Stimulated activated CD8-positive, alpha-beta memory T cell treated with anti-CD3 and anti-CD28 coated beads, Interleukin-7, amount 100 ng/mL, for 1 hour (primary cell): ENCODE measurements at places on chromosomes 13 and 19.

GRCh38 chr13:24348797-24349515, 39.6 kb downstream of the C1QTNF9 start:
- no peak for DNase-seq

- DNase-seq = no peak
Observed at GRCh38 chr13:33751151-33751550, 66.8 kb upstream of the RFC3 start.

DNA sequence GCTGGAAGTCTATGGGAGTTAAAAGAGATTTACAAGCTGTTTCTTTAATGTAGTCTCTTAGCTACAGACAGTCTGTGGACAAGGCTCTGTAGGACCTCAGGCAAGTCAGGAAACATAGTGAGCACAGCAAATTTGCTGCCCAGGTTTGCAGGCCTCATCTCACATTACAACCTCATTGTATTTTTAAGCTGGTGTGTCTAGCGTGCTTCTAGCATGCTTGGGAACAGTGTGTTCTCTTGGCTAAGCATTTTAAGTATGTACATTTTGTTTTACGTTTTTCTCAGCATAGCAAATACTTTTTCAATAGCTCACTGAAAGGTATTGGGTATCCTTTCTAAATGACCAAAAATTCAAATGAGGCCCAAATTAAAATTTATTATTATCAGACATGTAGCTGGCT, 113.2 kb downstream of the STARD13 start:
- no peak for DNase-seq

DNA sequence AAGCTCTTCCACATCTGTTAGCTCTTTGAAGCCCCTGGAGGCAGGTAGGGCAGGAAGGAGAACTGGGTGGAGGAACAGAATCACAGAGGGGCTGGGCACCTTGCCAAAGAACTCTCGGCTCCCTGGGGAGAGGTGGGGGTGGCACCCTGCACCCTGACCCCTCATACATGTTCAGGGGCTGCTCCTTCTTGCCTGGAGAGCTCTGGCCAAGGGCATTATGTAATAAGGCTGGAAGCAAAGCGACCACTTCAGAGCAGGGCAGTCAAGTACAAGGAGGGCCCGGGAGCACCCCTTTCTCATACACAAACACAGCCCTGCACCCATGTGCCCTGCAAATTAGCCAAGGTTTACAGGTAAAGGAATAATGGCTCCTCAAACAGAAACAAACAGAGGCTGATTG, 351.9 kb upstream of the TSHZ3 start:
- no peak for DNase-seq

DNA sequence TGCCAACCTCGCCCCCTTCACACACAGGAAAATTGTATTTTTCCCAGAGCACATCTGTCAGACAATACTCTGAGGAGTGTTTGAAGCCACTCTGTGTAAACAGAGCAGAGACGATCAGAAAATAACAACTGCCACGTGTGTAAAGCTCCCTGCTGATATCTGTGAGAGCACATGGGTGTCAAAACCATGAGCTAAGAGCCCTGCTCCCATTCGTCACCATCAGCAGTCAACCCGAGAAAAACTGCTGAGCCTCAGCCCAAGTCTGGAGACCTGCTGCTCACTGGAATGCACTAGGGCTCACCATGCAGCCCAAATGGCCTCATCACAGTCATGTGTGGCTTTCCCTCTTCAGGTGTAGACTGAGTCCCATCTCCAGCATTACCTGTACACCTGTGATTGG, 304.1 kb downstream of the FGF14 start:
- DNase-seq = no peak

GRCh38 chr19:28700176-28700575, 512.8 kb downstream of the UQCRFS1 start:
- no peak for DNase-seq

GRCh38 chr13:113599391-113599790, 14.8 kb downstream of the TFDP1 start:
- DNase-seq = no peak

DNA sequence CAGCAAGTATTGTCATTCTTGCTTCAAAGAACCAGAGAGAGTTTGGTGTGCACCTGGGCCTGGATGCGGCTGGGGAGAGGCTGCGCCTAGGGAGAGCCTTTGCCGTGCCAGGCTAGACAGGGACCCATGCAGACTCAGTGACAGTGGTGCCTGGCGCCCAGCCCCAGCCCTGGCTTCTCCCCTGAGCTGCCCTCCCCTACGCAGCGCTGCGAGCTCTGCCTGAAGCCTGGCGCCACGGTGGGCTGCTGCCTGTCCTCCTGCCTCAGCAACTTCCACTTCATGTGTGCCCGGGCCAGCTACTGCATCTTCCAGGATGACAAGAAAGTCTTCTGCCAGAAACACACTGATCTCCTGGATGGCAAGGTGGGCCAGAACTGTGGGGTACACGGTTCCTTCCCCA, 12.0 kb downstream of the KMT2B start:
- no peak for DNase-seq

GRCh38 chr19:52566588-52566987, 3.5 kb upstream of the ZNF701 start:
- DNase-seq = no peak

- DNase-seq = no peak
Observed at GRCh38 chr13:62003452-62003851, 587.8 kb upstream of the PCDH20 start.
